H9 (cell line): ENCODE measurements at places on chromosomes 5 and 9.
A peak's percentile ranks its signal among the peaks of the same experiment; 100 is the strongest.

DNA sequence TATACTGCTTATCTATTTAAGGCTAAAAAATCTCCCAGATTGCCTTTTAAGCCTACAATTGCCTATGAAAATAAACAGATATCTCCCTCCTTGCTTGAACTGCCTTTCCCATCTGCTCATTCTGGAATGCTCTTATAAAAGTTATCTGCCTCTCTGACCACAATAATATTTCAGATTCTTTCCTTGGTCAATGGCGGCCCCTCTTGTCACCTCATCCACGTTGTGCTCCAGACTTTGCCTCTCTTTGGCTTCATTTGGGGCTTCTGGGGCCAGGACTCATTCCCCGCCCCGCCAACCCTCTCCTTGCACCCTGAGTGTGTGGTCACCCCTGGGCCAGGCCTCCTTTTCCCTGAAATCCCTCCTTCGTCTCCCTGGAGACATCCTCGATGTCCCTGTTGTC, 110.0 kb upstream of the RPS23 start:
- DNase-seq = no peak

- peak; percentile 92 for DNase-seq
Observed at GRCh38 chr5:177116631-177117373, 16.8 kb upstream of the NSD1 start.

DNA sequence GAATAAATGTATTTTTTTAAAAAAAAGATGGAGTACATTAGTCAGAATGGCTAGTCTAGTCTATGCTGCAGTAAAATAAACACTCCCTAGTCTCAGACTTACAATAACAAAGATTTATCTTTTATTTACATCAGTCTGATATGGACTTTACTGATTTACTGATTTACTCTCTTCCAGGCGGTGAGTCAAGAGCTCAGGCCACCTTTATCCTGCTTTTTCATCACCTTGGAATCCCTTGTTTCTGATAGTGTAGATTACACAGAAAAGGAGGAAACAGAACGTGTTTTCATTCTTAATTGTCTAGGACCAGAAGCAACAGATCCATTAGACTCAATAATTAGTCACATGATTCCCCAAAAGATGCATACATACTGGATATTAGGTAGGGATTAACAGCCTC, 290.1 kb upstream of the TRPC7 start:
- no peak for DNase-seq

GRCh38 chr9:87006956-87007355, 59.6 kb upstream of the GAS1 start:
- no peak for DNase-seq

GRCh38 chr9:68780720-68781119, 75.7 kb downstream of the PIP5K1B start:
- DNase-seq = no peak

DNA sequence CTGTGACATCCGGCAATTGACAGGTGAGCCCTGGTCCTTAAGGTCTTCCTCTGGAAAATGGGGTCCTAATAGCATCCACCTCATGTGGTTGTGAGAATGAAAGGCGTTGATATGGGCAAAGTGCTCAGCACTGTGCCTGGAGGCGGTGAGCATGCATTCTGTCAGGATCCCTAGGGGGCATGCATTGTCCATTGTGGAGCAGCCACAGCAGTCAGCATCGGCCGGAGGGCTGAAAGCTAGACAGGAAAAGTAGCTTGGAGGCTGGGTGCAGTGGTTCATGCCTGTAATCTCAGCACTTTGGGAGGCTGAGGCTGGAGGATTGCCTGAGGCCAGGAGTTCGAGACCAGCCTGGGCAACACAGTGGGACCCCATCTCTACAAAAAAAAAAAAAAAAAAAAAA, 122.2 kb downstream of the LHX2 start:
- peak; percentile 45 for DNase-seq

GRCh38 chr5:105167092-105167491, 1604.5 kb upstream of the NUDT12 start:
- no peak for DNase-seq

DNA sequence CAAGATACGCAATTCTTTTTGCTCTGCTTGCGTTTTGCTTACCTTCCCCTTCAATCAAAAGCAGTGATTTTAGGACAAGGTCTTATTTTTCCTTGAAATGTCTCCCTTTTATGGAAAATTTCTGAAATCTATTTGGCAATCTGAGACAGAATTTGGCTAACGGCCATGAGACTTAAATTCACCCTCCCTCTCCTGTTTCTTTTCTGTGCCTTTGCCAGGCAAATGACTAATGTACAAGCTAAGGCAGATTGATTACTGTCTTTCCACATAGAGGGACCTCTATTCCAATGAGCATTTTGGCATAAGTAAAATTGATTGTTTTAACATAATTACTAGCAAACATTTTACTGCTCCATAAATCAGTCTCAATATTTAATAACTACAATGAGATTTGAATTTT, 31.7 kb downstream of the FAM81B start:
- DNase-seq = no peak

DNA sequence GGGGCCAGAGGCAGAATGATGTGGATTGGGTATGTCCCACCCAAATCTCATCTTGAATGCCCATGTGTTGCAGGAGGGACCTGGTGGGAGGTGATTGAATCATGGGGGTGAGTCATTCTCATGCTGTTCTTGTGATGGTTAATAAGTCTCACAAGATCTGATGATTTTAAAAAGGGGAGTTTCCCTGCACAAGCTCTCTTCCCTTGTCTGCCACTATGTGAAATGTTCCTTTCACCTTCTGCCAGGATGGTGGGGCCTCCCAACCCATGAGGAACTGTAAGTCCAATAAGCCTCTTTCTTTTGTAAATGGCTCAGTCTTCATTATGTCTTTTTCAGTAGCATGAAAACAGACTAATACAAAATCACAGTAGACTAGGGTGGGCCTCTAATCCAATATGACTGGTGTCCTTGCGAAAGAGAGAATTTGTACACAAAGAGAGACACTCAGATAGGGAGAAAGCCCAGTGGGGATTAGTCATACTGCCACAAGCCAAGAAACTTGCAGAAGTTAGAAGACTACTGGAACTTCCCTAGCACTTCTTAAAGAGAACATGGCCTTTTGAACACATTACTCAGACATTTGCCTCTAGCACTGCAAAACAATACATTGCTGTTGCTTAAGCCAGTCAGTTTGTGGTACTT, 68.4 kb downstream of the ANXA1 start:
- DNase-seq = no peak

GRCh38 chr5:61257421-61257820, 74.6 kb upstream of the ZSWIM6 start:
- no peak for DNase-seq

DNA sequence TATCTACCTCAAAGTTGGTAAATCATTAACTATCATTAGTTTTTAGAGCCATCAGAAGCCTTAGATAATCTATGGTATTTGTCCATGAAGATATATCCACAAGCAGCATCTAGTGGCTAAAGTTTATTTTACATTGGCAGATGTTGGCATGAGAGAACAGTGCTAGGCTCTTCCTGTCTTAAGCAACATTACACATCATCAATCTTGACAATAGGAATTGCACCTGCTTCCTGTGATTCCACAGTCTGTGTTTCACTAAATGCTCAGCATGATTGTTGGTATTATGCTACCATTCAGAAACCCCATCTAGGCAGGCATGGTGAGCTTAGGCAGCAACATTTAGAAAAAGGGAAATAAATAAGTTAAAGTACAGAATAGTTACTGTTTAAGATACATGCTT, 246.6 kb downstream of the SLCO4C1 start:
- no peak for DNase-seq

- peak; percentile 78 for DNase-seq
Observed at GRCh38 chr5:57692582-57693487, 210.2 kb upstream of the ACTBL2 start.

DNA sequence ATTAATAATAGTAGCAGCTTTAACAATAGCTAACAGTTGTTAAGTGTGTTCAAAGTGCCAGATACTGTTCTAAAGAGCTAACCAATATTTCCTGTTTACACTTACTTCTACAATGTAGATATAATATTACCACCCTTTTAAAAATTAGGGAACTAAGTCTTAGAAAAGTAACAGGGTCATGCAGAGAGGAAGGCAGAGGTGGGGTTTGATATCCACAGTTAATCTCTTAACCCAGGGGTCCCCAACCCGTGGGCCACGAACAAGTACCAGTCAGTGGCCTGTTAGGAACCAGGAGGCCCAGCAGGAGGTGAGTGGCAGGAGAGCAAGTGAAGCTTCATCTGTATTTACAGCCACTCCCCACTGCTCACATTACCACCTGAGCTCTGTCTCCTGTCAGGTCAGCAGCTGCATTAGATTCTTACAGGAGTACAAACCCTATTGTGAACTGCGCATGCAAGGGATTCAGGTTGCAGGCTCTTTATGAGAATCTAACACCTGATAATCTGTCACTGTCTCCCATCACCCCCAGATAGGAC, 89.1 kb downstream of the ACTL7B start:
- peak; percentile 62 for DNase-seq

DNA sequence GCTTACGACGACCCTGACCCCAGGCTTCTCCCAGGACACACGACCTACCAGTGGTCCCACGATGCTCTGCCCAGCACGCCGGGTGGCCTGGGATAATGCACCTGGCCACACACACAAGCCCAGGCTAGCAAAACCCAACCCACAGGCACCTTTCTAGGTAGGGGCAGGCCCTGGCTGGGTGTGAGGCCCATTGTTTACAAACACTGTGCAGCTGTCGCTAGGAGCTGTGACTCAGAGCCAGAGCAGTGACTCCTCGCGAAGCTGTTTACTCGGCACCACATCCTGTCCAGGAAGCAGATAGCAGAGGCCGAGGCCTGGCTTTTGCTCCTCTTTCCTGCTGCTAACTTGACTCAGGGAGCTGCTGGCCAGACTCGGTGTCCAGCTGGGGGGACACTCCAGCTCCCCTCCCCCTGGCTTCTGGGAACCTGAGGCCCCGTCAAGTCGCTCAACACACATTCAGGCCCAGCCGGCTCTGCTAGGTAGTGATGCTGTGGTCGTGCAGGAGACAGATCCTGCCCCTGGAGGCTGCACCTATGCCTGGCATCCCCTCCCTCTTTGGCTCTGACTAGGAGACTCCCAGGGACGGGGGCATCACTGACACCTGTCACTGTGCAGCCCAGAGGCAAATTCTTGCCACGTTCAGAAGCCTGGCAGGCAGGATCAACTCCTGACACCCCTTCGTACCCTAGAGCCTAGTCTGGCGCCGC, 12.8 kb upstream of the RALGDS start:
- DNase-seq = peak; percentile 72

DNA sequence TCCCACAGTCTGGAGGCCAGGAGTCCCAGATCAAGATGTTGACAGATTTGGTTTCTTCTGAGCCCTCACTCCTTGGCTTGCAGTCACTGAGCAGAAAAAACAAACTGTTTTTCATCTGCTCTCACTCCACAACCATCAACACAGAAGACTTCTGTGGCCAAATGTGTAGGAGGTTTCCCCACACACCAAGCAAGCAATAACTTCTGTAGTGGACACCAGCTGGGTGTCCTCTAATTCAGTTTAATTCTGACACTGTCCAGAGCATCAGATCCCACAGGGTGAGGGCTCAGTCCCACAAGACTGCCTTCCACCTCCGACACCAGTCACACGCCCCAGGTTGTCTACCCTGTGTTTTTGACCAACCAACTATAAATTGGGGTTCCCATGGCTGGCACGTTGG, 209.9 kb downstream of the AOPEP start:
- DNase-seq = no peak

DNA sequence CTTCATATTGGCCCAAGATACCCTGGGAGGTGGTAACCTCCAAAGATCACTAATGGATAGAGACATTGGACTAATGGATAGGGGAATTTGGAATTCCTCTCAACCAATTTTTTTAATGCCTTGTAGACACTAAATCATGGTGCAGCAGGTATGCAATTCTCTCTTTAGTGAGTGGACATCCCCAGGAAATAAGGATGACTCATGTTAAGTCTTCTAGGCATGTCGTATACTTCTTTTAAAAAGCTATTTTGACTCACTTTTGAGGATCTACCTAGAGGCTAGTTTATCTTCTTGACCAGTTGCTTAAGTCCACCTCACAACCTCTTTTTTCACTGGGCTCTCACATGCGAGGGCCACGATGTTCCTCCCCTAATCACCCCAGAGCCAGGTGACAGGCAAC, 211.6 kb upstream of the CDH12 start:
- DNase-seq = no peak

DNA sequence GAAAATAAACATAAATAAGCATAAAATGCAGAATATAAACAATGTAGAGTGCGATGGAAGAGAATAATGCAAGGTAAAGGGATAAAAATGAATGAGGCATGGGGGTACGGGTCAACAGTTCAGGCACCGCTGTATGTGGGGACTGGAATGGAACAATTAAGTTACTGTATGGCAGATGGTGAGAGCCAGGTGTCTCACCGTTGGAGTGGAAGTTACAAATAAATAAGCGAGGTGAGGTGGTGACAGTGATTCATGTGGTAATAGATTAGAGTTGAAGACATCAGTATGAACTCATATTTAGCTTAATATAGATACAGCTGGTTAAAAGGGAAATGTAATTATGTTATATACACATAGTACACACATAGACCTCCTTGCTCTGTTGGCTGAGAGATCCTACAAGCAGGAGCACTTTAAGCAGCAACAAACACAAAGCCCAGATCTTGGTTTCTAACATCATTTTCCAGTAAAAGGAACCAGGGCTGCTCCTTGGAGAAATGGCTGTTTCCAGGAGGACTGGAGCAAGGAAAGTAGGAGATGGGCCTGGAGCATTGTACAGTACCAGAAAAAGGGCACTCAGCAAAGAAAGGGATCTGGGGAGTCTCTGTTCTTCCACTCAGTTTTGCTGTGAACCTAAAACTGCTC, 2.4 kb upstream of the OMD start:
- DNase-seq = no peak

- DNase-seq = no peak
Observed at GRCh38 chr5:129902816-129903215, 1.4 kb upstream of the CHSY3 start.

DNA sequence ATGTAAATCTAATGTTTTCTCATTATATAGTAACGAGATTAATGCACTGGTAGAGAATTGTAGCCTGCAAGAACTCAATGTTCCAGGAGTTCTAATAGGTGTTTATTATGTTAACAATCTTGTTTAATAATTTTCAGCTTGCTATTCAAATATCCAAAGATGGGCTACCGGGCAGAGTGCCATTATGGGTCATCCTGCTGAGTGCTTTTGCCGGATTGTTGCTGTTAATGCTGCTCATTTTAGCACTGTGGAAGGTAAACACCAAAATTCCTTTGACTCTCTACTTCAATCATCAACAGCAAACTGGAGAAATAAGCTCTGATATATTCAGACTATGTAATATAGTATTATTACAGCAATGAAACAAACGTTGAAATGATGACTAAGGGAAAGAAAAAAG, 41.9 kb upstream of the ITGA2 start:
- DNase-seq = no peak

GRCh38 chr5:67002832-67003684, 193.5 kb downstream of the CD180 start:
- no peak for DNase-seq
